ENCODE measurements at places on chromosomes 7 and 10.

- DNase-seq, result no peak
These were observed 117.7 kb upstream of the GJD4 start for GRCh38 chr10:35487336-35488034.

DNA sequence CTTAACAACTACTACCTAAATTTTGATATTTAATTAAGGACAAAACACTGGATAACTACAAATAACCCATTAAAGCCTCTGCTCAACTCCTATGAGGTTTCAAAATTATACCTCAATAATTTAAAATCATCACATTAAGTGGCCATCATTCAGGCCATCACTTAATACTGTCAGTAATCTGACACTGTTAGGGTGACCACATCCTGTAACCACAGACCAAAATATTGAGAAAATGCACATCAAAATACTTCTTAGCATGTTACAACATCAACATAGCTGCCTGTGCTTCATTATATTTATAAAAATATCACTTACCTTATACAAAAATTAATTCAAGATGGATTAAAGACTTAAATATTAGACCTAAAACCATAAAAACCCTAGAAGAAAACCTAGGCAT is 23.3 kb downstream of the SEM1 start:
- DNase-seq, result no peak

GRCh38 chr10:77381750-77382149 is 255.9 kb downstream of the KCNMA1 start:
- DNase-seq, result no peak

- DNase-seq, result no peak
These were observed 212.5 kb upstream of the CELF2 start for GRCh38 chr10:10804998-10805740.

GRCh38 chr7:128937271-128937646 is 468 bp upstream of the IRF5 start:
- no peak for DNase-seq

All from NCI-H1105 treated with DMSO at 0.1 percent for 48 hours (cell line).